ENCODE measurements at places on chromosomes 5 and 9.

- no peak overlapping the region for H3K27ac ChIP-seq
- no peaks in the 10 kb centered on the region for H3K27me3 ChIP-seq
- no peak overlapping the region for H3K4me3 ChIP-seq
These were observed 109.0 kb upstream of the TAS2R1 start for GRCh38 chr5:9739135-9739534.

- peaks cover 28% of the 10 kb centered on the region for H3K4me1 ChIP-seq
- H3K27ac ChIP-seq: peak overlapping the region; percentile 49
- no peak overlapping the region for H3K4me3 ChIP-seq
- H3K27me3 ChIP-seq: no peaks in the 10 kb centered on the region
- DNase-seq: peak; percentile 34
These were observed 28.0 kb upstream of the ADAM19 start for GRCh38 chr5:157603333-157604190.

- no peaks in the 10 kb centered on the region for H3K36me3 ChIP-seq
- H3K27me3 ChIP-seq: no peaks in the 10 kb centered on the region
- no peak overlapping the region for H3K4me3 ChIP-seq
- DNase-seq: no peak
These were observed 30.5 kb downstream of the ZDHHC11 start for GRCh38 chr5:820245-820644.

GRCh38 chr9:114697951-114698351 is 16.0 kb upstream of the TEX48 start:
- H3K27ac ChIP-seq: no peak overlapping the region
- H3K27me3 ChIP-seq: no peaks in the 10 kb centered on the region
- no peaks in the 10 kb centered on the region for H3K36me3 ChIP-seq
- DNase-seq: no peak
- no peaks in the 10 kb centered on the region for H3K4me1 ChIP-seq

GRCh38 chr9:113150670-113151611 is at the start of gene SLC31A2:
Gene SLC31A2 (plus strand): TSS chr9:113151007. CDS start chr9:113151075, 68 bp downstream.
- peaks cover 6% of the 10 kb centered on the region for H3K4me1 ChIP-seq
- DNase-seq: peak; percentile 78
- H3K27ac ChIP-seq: peak within 1 kb of the TSS; percentile 54
- H3K4me3 ChIP-seq: peak within 1 kb of the TSS; percentile 92

GRCh38 chr9:95189251-95190098 is 128.0 kb downstream of the FANCC start:
- no peak overlapping the region for H3K27ac ChIP-seq
- H3K4me3 ChIP-seq: no peak overlapping the region
- peaks cover 7% of the 10 kb centered on the region for H3K4me1 ChIP-seq
- DNase-seq: no peak

- H3K27me3 ChIP-seq: no peaks in the 10 kb centered on the region
- peaks cover 11% of the 10 kb centered on the region for H3K36me3 ChIP-seq
- DNase-seq: no peak
These were observed 8.7 kb downstream of the SERINC5 start for GRCh38 chr5:80246995-80247729.

GRCh38 chr5:98846520-98846919 is 73.1 kb downstream of the RGMB start:
- no peak for DNase-seq
- H3K27ac ChIP-seq: no peak overlapping the region
- H3K4me3 ChIP-seq: no peak overlapping the region
- H3K36me3 ChIP-seq: no peaks in the 10 kb centered on the region

DNA sequence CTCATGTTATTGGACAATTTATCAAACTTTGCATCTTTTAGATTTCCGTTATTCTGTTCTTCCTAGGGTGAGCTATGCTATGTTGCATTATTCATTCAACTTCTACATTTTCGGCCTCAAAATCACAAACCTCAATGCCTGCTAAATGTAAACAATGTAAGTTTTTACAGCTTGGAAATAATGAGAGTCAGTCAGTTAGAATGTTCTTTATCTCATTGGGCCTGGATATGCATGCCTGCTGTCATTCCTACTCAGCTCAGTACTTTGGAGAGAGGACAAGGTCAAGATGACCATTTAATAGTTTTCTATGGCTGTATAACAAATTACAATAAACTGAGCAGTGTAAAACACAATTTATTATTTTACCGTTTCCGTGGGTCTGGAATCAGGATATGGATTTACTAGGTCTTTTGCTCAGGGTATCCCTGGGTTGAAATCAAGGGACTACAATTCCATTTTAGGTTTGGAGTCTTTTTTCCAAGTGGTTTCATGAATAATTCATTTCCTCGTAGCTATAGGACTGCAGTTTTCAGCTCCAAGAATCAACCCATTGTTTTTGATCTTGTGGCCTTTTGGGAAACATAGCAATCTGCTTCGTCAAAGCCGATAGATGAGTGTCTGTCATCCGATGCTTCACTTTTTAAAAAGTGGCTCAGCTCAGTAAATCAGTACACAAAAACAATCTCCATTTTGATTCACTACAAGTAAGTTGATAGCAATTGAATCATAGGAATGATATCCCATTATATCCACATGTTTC is 1143.2 kb upstream of the CDH6 start:
- no peak overlapping the region for H3K4me3 ChIP-seq
- H3K4me1 ChIP-seq: no peaks in the 10 kb centered on the region
- no peaks in the 10 kb centered on the region for H3K36me3 ChIP-seq
- H3K27ac ChIP-seq: no peak overlapping the region

Data from T-cell (primary cell).